ENCODE measurements at places on chromosomes 5 and 9.

DNA sequence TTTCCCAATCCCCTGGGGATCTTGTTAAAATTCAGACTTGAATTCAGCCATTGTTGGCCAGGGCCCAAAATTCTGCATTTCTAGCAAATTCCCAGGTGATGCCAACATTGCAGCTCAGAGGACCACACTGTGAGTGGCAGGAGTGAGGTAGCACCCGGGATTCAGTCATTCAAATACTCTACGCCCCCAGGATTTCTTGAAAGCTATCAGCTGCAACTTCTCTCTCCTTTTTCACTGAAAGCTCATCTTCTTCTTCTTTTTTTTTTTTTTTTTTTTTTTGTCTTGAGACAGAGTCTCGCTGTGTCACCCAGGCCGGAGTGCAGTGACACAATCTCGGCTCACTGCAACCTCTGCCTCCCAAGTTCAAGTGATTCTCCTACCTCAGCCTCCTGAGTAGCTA lies 19.3 kb upstream of the ANKH start:
- DNase-seq, result no peak

DNA sequence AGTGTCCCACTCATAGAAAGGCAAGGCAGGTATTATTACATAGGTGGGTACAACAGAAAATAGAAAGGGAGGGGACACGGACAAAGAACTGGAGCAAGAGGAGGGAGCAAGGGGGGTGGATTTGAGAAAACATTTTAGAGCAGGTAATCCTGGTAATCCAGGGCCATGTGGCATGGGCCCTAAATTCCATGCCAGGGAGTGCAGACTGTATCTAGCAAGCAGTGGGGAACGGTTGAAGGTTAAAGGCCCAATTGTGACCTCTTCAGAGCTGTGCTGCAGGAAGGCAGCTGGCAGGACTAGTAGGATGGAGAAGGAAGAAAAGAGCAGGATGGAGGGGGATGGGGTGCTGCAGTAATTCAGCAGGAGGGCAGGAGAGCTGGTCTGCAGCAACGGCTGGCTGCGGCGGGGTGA lies 75.2 kb downstream of the PDE6A start:
- DNase-seq, result no peak

GRCh38 chr5:162858770-162859169 lies 578.6 kb upstream of the CCNG1 start:
- DNase-seq, result no peak

DNA sequence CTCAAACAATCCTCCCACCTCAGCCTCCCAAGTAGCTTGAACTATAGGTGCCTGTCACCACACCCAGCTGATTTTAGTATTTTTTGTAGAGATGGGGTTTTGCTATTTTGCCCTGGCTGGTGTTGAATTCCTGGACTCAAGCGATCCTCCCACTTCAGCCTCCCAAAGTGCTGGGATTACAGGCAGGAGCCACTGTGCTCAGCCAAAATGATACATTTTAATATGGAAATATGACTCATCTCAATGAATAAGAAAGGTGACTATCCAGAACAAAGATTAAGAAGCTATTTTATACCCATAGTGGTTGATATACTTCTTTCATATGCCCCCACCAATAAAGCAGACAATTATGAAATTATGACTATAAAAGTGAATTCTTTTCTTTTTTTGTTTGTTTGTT lies 166.2 kb downstream of the NFIB start:
- no peak for DNase-seq

GRCh38 chr5:57303985-57304384 lies 130.1 kb downstream of the GPBP1 start:
- DNase-seq, result no peak

GRCh38 chr5:150671509-150672236 lies 10.6 kb downstream of the MYOZ3 start:
- DNase-seq, result no peak

GRCh38 chr9:119453980-119454379 lies 84.7 kb upstream of the BRINP1 start:
- DNase-seq, result no peak

- no peak for DNase-seq
These were observed 116.4 kb downstream of the GADD45G start for GRCh38 chr9:89721176-89721700.

- peak; percentile 20 for DNase-seq
These were observed 92.9 kb upstream of the MTAP start for GRCh38 chr9:21709464-21710058.

- DNase-seq, result no peak
These were observed 5.7 kb downstream of the SPARC start for GRCh38 chr5:151680944-151681427.

DNA sequence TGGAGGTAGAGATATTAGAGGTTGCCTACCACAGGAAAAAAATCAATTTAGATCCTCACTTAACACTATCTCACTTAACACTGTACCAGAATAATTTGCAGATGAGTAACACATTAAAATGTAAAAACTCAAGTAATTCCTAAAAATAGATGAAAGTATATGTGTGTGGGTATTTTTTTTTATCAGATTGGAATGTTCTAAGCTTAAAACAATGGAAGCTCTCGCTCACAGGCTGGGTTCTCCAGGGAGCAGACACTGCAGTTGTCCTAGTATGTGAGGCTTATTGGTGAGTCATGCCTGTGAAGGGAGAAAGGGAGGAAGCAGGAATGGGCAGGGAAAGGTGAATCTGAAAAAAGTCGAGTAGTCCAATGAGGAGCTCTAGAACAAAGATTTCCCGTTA lies 181.3 kb upstream of the ZNF608 start:
- no peak for DNase-seq
